ENCODE measurements at places on chromosomes 3 and 15.
A peak's percentile ranks its signal among the peaks of the same experiment; 100 is the strongest.

DNA sequence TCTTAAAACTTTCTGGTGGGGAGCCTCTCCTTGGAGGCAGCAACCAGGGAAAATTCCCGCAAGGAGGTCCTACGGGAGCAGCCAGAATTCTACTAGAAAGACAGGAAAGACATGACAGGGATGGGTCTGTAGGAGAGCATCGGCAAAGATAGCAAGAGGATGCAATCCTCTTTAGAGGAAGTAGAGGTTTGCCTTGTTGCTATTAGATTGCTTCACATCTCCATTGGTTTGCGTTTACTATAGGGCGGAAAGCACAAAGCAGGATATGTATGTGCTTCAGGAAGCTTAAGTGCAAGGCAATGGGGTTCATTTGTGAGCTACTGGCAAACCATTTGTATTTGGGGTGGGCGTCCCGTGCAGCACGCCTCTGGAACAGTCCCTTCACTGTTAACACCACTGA lies 193.0 kb downstream of the RORA start:
- no peak for DNase-seq

- peak; percentile 66 for DNase-seq
These were observed 1.1 kb downstream of the DCUN1D1 start for GRCh38 chr3:182979103-182979673.

- no peak for DNase-seq
These were observed 78.2 kb upstream of the BOC start for GRCh38 chr3:113133140-113133539.

GRCh38 chr15:58506783-58507668 lies 75.2 kb downstream of the LIPC start:
- DNase-seq: no peak

GRCh38 chr3:73999501-73999900 lies 374.8 kb upstream of the PDZRN3 start:
- no peak for DNase-seq

GRCh38 chr3:149545049-149545448 lies 70.6 kb downstream of the TM4SF4 start:
- no peak for DNase-seq

DNA sequence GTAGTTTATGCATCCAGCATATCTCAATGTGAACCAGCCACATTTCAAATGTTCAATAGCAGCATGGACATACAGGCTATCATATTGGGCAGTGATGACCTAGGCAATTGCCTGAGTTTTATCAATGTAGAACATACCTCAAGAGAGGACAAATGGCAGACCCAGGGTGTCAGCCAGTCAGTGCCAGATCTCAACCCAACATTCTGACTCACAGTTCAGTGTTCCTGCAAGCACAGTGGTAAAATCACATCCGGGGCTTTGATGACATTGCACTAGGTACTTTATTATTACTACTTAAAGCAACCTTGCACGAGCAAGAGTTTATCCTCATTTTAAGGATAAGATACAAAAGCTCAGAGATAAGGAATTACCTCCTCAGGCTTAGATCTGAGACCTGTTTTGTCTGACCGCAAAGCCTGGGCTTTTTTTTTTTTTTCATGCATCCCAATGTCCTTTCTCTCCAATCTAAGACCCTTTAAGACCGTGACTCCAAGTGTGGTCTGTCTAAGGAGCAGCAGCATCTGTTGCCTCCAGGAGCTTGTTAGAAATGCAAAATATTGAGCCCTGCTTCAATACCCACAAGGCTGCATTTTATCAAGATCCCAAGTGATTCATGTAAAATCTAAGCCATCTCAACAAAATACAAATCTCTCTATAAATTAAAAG lies 60.1 kb downstream of the SLC12A1 start:
- DNase-seq: no peak

DNA sequence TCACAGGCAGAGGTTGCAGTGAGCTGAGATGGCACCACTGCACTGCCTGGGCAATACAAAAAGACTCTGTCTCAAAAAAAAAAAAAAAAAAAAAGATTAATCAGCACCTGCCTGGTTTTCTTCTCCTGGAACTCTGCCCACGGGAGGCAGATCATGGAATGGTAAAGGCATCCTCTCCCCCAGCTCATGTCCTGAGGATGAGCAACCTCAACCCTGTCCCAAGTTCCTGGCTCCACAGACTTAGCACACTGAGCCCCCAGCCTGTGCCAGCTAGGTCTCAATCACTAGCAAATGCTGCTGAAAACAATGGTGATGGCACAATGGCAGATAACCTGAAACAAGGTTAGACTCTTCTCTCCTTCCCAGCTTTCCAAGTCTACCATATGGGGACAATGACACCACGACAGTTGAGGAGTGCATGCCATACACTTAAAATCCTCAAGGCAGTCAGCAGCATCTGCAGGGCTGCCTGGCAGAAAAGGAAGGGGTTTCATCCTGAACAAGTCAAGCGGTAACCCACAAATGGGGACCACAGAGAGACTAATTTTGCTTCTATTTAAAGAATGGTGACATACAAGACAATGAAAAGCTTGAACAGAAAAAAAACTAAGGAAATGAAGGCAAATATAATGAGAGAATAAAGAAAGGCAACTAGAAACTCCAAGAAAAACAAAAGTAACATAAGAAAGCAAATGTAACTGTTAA lies 4.8 kb downstream of the CLN6 start:
- no peak for DNase-seq

- no peak for DNase-seq
These were observed 595.6 kb downstream of the ROBO1 start for GRCh38 chr3:79172241-79172640.

GRCh38 chr3:51836606-51837005 lies 24.8 kb upstream of the IQCF2 start:
- no peak for DNase-seq

- DNase-seq: no peak
These were observed 43.8 kb upstream of the FBXL22 start for GRCh38 chr15:63553388-63553791.

DNA sequence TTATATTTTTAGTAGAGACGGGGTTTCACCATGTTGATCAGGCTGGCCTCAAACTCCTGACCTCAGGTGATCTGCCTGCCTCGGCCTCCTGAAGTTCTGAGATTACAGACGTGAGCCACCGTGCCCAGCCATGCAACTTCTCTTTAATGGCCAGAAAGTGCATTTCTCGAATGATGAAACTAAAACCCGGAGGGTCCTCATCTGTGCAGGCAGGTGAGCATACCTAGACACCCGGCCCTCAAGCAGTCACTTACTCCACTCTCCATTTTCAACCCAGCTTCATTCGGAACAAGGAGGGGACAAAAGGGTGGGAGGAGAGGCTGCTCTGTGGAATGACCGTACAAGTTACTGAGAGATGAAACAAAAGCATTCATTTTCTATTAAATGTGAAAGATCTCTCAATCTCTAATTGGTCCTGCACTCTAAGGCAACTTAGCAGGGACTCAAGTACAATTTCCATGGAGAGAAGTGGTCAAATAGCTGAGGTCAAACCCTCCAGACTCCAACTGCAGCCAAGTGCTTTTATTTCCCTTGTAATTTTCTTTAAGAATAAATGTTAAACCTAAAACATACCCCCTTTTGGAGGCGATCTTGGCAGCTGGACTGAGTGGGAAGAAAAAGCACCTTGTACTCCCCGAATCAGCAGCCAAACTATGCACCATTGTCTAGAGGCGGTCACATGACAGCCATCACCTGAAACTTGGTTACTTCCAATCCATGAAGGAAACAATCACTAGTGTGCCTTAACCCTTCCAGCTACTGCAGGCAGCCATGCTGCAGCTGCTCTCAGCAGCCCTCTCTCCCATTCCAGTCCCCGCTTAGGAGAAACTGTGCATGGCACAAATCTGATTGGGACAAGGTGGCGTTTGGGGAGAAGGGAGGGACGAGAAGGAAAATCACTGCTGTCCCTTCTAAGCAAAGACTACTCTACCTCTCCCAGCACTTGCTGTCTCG lies 62.2 kb downstream of the VGLL4 start:
- DNase-seq: no peak

DNA sequence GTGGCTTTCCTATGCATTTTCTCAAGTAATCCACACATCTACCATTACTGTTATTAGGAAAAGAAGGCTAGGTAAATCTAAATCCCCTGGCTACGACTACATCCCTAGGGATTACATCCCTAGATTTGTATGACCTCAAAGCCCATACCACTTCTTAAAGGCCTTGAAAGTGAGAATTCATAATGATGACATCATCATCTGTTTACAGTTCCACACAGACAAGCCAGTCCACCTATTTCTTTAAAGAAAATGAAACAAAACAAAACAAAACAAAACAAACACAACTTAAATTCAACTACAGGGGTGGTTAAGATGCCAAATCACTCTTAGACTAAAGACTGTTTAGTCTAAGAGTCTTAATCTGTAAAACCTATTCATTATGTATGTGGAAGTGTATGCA lies 5.7 kb downstream of the WDR72 start:
- DNase-seq: no peak

GRCh38 chr3:39531665-39532064 lies 64.2 kb downstream of the MOBP start:
- no peak for DNase-seq

GRCh38 chr15:41894791-41895463 lies 1.1 kb upstream of the SPTBN5 start:
- DNase-seq: no peak

DNA sequence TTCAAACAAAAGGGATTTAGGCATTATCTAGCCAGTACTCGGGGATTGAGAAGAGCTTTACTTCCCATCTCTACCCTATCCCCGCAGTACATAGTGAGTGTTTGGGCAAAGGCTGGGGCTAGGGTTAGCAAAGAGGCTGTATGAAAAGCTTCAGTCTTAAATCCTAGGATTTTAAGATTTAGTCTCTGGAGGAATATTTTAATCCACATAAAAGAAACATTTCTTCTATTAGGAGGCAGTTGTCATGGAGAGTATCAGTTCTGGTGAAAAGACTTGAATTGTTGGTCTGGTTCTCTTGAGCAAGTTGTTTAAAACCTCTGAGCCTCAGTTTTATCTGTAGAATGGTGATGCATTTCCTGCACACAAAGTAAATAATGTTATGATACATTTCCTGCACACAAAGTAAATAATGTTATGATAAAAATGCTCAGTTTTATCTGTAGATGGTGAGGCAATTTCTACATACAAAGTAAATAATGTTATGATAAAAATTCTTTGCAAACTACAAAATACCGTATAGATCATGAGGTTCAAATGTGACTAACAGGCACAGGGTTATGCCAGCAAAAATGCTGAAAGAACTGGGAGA lies 53.9 kb upstream of the ZBED2 start:
- DNase-seq: no peak

DNA sequence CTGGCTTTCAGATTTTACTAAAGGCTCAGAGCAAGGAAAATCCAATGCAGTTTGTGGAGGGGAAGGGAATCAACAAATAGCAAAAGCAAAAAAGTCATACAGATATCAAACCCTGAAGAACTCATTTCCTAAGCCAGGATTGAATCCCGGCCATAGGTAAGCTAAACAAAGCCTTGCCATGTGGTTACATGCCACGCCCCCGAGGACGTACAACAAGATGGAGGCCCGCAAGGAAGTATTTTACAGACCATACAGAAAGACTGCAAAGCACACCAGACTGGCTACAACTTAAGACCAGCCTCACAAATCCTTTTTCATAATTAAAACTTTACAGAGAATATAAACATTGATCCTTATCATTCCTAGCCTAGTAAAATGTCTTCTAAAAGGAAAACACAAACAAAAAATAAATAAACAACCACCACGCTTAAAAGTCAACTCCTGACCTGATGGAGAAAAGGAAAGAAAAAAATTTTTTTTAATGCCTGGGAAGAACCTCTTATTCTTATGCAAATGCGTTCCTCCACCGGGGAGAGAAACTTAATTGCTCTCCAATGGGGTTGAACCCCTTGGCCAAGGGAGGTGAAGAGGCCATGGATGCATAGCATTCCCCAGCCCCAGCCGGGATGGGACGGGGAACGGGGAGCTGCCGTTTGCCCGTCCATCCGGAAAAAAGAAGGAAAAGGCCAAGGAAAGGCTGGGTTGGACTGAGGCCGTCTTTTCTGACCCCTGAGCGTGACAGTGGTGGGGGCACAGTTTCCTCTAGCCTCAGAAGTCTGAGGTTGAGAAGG lies 39.3 kb downstream of the IL1RAP start:
- DNase-seq: no peak

DNA sequence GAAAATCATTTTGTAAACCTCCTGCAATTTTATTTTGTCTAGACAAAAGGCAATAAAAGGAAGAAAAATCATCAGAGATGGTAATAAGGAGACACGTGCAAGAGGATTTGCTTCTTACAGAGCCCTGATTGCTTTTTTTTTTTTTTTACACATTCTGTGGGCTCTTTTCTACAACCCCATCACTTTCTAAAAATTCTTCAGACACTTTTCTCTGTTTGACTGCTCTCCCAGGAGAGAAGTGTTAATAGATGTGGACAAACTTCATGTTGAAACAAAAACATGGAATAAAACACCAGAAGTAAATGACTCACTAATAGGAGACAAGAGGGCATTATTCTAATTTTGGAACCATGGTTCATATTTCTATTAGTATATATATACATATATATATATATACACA lies 114.4 kb upstream of the TPRG1 start:
- no peak for DNase-seq

DNA sequence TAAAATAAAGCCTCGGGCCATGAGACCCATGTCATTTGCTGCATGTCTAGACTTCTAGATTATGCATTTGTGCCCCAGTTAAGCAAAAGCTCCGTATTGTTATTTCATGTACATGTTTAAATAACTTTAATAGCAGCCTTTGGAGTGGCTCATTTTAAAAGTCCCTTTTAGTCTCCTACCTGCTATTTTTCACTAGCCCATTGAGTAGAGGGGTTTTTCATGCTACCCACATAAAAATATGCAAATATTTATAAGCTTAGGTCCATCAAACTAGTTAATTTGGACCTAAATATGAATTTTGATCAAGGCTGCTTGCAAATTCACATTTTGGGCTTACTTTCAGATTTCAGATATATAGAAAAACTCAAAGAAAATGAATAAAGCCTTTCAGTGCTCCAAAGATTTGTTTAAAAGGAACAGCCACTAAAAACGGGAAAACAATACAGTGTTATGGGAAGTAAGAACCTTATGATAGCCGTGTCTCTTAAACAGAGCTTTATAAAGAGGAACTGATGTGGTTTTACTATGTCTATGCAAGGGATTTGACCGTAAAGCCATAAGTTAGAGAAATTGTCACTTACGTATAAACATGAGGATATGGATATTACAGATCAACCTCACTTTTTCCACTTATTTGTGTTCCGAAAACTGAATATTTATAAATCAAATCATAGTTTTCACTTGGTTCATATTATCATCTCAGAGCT lies 30.0 kb downstream of the FILIP1L start:
- DNase-seq: no peak

- DNase-seq: no peak
These were observed 740 bp upstream of the OXSR1 start for GRCh38 chr3:38164643-38164951.

GRCh38 chr3:45711931-45712330 lies 22.7 kb downstream of the SACM1L start:
- DNase-seq: no peak

DNA sequence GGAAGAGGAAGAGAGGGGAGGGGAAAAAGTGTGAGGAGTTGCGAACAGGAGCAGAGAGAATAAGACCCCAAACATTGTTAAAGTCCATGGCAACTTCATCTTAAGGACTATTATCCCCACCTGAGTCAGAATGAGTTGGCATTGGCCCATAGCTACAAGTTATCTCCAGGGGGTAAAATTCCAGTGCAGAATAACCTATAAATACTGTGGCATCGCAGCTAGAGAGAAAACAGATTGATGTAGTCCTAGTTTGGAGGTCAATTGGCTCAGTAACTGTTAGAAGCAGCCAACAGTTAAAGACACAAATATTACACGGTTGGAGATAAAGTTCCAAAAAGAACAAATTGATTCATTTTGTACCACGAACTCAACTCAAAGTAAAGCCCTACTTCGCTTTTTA lies 313.9 kb upstream of the CCDC54 start:
- DNase-seq: no peak

- no peak for DNase-seq
These were observed 216.7 kb downstream of the ABHD5 start for GRCh38 chr3:43907508-43907858.

Measured in NCI-H146 (cell line).